ENCODE measurements at places on chromosomes 6 and 20.

DNA sequence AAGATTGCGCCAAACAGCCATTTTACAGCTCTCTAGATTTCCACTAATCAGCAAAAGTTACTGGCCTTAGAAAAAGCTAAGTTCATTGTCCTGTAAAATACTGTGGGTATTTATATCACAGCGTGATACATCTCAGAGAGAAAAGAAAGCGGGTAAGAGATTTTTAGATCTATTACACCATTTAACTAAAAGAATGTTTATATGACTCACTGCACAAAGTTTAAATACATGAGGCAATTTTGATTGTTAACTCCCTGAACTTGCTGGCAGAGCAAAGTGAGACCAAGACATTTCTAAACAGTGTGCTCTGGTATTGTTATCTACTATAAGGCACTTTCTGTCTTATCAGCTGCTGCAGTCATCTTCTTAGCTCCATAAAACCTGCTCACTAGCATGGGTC lies 314.3 kb downstream of the EPHA7 start:
- DNase-seq, result no peak

- DNase-seq, result peak; percentile 33
Observed at GRCh38 chr20:52313341-52313963, 121.9 kb upstream of the ZFP64 start.

GRCh38 chr20:6828794-6829423 lies 61.4 kb downstream of the BMP2 start:
- peak; percentile 21 for DNase-seq

- peak; percentile 47 for DNase-seq
Observed at GRCh38 chr20:34791289-34792020, 34.0 kb downstream of the NCOA6 start.

- no peak for DNase-seq
Observed at GRCh38 chr20:62293111-62293784, 9.5 kb upstream of the ADRM1 start.

- DNase-seq, result peak; percentile 30
Observed at GRCh38 chr6:125850361-125850760, 59.6 kb downstream of the NCOA7 start.
